ENCODE measurements at places on chromosomes 3 and 15.

DNA sequence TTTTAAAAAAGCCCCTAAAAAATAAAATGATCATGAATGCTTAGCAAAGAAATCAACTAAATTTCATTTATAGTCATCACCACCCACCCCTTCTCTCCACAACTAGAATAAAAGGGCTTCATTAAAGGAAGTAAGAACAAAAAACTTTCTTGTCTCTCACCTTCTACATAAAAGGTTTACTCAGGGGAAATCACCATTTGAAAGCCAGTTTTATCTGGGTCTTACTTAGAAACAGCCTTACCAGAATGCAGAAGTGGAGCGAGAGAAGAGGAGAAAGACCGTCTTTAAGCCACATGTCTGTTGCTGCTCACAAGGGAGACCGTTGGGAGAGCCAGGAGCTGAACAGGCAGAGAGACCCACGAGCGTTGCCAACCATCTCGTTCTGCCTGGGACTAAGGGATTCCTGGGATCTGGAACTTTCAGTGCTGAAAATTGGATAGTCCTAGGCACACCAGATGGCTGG lies 350.1 kb upstream of the PROK2 start:
- DNase-seq: no peak

DNA sequence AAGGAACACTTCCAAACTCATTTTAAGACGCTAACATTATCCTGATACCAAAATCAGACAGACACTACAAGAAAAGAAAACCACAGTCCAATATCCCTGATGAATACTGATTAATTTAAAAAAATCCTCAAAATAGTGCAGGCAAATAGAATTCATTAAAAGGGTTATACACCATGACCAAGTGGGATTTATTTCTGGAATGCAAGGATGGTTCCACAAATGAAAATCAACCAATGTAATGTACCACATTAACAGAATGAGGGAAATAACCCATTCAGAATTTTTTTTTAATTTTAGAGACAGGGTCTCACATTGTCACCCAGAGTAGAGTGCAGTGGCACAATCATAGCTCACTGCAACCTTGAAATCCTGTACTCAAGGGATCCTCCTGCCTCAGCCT lies 17.3 kb upstream of the AP4E1 start:
- no peak for DNase-seq

DNA sequence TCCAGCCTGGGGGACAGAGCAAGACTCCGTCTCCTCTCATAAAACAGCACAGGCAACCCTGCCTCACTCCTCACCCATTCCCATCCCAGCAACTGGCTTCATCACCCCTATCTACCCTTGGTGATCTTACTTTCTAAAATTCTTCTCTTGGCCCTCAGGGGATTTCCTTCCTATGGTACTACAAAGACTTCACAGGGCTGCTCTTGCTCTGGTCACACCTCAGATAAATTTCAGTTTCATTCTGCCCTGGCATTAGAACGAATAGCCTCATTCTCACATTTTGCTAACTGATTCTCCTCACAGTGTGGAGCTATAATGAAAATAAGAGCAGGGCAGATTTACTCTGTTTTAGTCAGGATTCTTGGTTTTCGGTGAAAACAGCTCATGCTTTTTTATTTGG lies 22.1 kb upstream of the CRBN start:
- DNase-seq: no peak

DNA sequence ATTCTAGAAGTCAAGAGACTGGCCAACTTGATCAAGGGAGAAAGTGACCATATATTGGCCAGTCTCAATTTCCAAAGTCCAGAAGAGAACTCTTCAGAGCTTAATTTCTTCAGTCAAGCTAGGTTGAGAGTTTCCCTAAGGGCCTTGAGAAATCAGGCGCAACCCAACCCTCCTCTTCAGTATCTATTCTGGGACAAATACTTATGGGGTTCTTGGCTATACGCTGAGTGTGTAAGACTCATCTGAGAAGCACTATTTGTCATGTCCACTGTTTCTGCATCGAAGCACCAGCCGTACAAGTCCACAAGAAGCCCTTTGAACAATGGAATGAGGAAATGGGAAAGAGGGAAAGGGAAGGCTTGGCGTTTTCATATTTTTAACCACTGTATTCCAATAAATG lies 379.5 kb downstream of the CTNNB1 start:
- DNase-seq: no peak

DNA sequence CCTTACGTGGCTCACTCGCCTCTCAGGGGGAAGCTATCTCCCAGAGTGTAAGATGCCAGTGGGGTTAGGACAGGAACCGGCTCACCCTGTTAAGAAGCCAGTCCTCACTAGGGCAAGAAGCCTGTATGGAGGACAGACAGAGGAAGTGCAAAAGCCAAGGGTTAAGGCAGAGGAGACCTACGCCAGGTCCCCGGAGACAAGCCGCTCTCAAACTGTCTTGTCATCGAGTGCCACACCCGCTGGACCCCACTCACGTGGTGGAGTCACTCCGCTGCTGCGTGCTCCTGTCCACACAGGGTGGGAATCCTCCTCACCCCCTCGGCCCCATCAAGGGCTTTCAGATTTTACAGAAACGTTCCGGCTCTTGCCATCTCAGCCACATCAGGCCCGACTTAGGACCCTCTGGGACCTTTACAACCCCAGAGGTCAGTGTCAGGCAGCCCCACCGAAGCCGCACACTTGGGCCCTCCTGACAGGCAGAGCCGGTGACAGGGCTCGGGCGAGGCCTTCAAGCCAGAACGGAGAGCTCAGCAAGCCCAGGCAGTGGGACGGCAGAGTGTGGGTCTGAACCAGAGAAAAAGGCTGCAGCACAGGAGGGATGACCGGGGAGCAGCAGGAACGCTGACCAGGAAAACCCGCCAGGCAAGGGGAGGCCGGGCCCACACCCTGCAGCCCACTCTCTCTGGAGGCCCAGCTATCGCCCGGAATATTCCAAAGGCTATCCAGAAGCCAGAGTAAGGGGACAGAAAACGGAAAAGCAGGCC lies 61.7 kb downstream of the XXYLT1 start:
- no peak for DNase-seq

GRCh38 chr3:171377859-171378258 lies 82.3 kb downstream of the TNIK start:
- DNase-seq: no peak

DNA sequence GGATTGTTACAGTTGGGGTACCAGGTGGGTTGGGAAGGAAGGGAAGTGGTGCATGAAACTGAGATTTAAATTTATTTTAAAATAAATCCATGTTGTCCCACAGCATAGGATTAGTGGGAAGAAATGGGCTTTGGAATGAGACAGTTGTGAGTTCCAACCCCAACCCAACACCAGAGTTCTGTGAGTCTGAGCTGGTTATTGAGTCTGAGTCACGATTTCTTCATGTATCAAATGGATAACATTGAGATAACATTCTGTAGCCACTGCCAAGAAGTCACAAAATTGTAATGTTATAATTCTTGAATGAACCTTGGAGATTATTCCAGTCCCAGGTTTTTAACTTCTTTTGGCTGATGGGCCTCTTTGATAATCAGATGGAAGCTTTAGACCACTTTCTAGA lies 13.7 kb downstream of the IFT122 start:
- no peak for DNase-seq

GRCh38 chr15:59741274-59741906 lies 52.3 kb upstream of the BNIP2 start:
- no peak for DNase-seq

GRCh38 chr15:86865920-86866319 lies 786.2 kb downstream of the AGBL1 start:
- no peak for DNase-seq

DNA sequence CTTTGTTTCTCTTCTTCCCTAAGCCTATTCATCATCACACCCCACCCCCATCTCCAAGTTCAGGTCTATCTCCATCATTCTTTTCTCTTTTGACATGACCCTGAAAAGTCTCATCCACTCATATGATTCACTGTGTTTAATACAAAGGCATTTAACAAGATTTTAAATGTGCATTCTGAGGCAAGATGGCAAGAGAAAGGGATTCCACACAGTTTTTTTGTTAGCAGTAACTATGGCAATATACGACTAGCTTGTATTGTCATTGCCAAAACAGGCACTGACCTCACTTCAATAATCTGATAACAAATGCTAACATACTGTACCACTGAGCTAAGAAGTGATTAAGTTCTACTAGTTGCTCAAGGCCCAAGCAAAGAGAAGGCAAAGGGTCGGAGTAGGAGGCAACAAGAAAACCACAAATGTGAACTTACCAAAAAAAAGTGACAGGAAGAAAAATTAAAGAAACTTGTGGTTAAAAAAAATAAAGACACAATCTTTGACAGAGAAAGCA lies 53.2 kb downstream of the FBN1 start:
- DNase-seq: no peak

GRCh38 chr15:74800559-74801094 lies 12.0 kb upstream of the LMAN1L start:
- no peak for DNase-seq

DNA sequence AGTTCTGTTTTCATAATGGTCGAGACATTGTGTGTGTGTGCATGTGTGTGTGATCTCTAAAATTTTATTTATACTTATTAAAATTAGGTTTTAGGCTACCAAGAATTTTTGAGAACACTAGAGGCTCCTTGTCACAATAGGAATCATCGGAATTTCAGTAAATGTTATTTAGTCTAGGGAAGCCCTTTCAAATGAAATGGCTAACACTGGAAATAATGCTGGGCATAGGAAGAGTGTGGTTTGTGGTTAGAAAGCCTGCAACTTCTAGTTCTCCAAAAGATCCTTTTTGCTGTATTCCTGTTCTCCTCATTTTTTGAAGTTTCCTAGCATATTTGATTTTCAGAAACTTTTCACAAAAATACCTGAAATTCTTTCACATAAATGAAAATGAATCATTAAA lies 92.5 kb upstream of the MBNL1 start:
- no peak for DNase-seq

- DNase-seq: no peak
Observed at GRCh38 chr3:133970916-133971315, 58.8 kb downstream of the SLCO2A1 start.

DNA sequence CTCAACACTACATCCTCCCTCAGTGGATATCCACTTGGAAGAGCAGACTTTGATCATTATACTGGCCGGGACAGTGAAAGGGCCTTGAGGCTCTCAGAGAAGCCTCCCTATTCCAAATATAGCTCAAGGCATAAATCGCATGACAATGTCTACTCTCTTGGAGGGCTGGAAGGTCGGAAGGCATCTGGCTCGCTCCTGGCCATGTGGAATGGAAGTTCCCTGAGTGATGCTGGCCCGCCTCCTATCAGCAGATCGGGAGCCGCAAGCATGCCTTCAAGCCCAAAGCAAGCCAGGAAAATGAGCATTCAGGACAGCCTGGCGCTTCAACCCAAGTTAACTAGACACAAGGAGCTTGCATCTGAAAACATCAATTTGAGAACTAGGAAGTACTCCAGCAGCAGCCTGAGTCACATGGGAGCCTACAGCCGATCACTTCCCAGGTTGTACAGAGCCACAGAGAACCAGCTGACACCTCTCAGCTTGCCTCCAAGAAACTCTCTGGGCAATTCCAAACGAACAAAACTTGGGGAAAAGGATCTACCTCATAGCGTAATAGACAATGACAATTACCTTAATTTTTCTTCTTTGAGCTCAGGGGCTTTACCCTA lies 25.4 kb downstream of the PHLDB2 start:
- no peak for DNase-seq

DNA sequence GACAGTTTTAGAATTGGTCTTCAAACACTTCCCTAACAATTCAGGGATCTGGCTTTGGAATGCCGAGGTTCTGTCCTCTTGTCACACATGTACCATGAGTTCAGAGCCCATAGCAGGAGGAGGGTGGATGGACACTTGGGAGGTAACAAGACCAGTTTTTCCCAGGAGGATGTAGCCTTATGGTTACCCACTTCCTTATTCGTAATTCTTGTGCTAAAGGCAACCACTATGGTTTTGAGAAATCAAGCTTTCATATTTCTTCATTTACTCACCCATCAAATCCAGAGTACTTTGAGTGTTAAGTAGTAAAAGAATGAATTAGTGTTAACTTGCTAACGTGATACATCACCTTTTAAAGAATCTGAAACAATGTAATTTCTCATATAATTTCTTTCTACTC lies 479.6 kb upstream of the ALCAM start:
- no peak for DNase-seq

DNA sequence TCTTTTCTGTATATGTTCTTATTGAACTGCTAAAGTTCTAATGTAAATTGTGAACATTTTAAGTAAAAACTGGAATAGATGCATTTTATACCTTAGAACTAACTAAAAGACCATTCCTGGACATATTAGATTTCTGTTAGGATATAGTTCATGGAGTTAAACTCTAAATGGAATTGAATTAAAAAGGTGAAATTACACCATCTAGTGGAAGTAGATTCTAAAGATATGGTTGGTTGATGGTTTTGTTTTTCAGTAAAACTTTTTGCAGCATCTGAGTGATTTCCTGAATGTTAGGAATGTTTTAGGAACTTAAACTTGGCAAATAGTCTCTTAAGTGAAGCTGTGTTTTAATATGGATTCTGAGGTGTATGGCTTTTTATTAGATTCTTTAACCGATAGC lies 96.8 kb downstream of the SLMAP start:
- DNase-seq: no peak

GRCh38 chr15:59701880-59702279 lies 12.8 kb upstream of the BNIP2 start:
- no peak for DNase-seq

GRCh38 chr3:190073264-190074008 lies 47.3 kb downstream of the P3H2 start:
- DNase-seq: no peak

- DNase-seq: peak; percentile 78
Observed at GRCh38 chr15:43510200-43511011, 7.0 kb upstream of the MAP1A start.

GRCh38 chr15:96416218-96416933 lies 85.9 kb downstream of the NR2F2 start:
- DNase-seq: no peak

DNA sequence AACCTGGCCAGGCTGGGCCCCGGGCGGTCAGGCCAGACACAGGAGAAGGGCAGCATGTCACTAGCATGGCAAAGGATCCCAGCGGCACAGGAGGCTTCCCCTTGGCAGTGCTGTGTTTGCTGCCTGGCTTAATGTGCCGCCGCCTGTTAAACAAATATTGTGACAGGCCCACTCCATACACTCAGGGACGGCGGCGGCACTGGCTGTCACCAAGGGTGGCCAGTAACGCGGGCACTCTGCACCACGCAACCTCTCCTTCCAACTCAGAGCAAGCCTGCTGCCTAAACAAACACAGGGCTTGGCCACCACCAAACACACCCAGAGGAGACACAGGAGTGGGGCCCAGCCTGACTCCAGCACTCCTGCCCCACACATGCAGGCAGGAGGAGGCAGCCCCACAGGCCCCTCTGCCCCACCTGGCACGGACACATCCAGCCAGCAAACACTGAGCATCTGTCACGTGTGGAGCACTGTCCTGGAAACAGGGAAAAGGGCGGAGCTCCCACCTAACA lies 48.0 kb downstream of the TPRA1 start:
- DNase-seq: no peak

Measured in Panc1 (cell line).